NCI-H2107 (cell line): ENCODE measurements at places on chromosomes 11 and 22.

DNA sequence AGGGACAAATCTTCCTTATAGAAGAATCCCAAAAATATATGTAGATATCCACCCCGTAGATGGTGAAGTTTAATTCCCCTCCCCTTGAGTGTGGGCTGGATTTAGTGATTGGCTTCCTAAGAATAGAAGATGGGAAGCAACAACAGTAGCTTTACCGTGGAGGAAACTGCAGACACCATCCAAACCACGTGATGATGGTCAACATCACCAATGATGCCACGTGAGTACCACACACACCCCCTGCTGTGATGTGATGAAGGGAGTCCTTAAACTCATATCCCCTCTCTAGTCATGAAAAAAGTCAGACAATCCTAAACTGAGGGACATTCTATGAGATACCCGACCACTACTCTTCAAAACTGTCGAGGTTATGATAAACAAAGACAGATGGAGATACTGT, 76.4 kb upstream of the SLC22A12 start:
- no peak for DNase-seq

GRCh38 chr11:117614728-117615127, 182.3 kb downstream of the DSCAML1 start:
- DNase-seq, result no peak

- no peak for DNase-seq
Measured at GRCh38 chr22:41398921-41399320, 17.2 kb downstream of the TEF start.

GRCh38 chr11:57552479-57552878, 15.0 kb downstream of the UBE2L6 start:
- DNase-seq, result no peak

GRCh38 chr11:128867277-128867676, at the start of gene KCNJ1:
KCNJ1 (minus strand) TSS chr11:128867296; CDS start chr11:128840243, 27,053 bp downstream.
- no peak for DNase-seq

DNA sequence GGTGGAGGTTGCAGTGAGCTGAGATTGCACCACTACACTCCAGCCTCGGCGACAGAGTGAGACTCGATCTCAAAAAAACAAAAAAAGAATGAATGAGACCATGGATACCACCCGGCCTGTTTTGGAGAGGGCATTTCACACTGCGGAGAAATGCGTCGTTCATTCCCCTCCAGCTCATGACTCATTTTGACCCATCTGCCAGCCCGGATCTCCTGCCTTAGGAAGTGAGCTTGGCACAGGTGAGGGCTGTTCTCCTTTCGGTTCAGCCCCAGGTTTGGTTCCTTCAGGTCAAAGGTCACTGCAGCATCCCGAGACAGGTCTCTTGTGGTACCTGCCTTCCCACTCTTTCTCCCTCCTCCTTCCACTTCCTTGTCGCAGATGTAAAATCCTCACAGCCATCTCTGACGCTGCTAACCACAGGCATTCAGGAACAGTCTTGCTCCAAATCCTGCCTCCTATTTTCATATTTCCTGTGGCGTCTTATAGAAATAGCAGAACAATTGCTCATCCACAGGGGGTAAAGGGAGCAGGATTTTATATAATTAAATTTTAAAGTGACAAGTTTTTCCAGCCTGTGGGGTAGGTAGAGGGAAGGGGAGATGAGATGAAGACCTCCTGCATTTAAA, 517.9 kb downstream of the NTM start:
- DNase-seq, result no peak

GRCh38 chr22:29710922-29711593, 8.7 kb upstream of the CABP7 start:
- DNase-seq, result no peak

DNA sequence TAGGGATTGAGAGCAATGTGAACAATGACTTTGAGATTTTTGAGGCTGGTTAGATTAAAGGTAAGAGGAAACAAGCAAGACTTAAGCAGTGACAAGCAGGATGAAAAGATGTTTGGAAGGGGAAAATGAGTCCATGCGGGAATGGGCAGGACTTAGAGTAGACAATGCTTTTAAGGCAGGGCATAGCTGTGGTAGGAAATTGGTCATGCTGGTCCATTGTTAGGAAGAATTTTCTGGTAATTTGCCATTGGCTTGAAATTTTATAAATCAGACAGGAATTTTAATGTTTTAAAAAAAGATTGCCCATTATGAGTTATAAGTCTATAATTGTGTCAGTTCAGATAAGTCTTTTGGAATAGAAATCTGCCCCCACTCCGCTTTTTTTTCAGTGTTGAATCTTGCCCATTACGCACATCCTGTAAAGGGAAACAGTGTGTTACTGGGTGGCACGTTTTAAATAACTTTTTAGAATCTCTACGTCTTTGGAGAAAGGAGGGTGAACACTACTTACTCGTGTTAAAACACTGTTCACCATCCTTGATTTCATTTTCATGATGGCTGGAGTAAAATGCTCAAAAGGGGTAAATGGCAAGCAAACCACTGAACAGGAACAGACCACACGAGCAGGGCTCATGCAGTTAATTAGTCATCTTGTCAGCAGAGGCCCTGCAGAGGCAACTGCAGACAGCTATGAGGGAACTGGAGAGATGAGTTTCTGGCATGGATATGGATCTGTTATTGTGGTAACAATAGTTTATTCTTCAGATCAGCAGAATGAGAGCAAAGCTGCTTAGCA, 25.0 kb downstream of the SWAP70 start:
- no peak for DNase-seq
